ENCODE measurements at places on chromosomes 12 and 14.

DNA sequence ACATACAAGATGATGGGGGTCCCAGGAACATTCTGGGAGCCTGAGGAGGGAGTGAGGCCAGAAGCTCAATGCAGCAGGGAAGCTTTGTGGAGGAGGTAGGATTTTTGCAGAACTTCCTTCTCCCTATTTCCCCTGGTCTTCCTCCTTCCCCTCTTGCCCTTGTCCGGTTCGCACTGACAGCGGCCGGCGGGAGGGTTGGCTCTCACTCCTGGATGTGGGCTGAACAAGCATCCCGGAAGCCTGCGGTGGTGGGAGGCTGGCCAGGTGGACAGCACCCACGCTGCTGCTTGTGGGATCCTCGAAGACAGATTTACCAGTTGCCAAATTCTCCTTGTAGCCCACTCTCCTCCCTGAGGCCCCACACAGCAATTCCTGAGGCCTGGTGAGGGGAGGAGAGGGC, 112.2 kb downstream of the KCNA5 start:
- DNase-seq, result no peak

GRCh38 chr12:109131154-109132050, 15.0 kb downstream of the ACACB start:
- DNase-seq, result no peak

GRCh38 chr12:41228066-41228820, 40.1 kb downstream of the PDZRN4 start:
- no peak for DNase-seq

GRCh38 chr12:122021822-122022392, at the start of gene BCL7A:
TSS of gene BCL7A (plus strand) at chr12:122021884. CDS start at chr12:122022092, 208 bp downstream.
- DNase-seq, result peak; percentile 64

- DNase-seq, result no peak
Observed at GRCh38 chr12:95972832-95973456, 23.2 kb downstream of the HAL start.

- no peak for DNase-seq
Observed at GRCh38 chr14:63781686-63782085, 53.8 kb upstream of the SGPP1 start.

DNA sequence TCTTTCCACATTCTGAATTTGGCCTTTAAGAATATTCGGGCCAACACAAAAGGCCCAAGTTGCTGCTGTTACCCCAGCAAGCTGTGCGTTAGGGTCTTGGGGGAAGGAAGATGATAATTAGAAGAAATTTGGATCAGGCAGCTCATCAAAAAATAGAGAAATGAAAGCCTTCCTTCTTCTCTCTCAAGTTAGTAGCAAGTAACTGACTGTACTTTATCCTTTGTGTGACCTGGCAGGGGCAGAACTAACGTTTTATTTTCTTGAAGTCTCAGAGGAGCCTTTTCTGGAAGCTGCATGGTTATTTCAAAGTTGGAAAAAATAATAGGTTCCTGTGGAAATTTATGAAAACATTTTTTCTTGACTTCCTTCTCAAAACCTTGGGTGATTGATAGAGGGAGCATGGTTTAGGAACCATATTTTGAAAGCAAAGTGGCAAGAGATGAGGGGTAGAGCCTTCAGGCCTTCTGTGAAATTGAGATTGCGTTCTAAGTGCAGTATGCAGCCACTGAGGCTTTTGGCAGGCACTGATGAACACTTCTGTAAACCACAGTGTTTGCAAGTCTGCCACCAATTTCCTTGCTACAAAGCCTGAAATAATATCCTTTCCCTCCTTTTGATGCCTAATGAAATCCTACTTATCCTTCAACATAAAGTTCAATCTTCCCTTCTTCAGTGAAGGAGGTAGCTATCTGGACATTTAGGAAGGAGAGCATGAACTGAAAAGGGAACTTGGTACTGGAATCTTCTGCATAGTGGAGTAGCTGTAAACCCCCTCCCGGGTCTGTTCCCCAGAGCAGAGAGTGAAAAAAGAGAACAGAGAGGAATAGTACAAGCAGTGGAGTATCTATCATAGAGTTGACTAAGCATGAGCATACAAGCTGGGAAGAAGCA, 123.2 kb downstream of the FGD4 start:
- DNase-seq, result no peak

DNA sequence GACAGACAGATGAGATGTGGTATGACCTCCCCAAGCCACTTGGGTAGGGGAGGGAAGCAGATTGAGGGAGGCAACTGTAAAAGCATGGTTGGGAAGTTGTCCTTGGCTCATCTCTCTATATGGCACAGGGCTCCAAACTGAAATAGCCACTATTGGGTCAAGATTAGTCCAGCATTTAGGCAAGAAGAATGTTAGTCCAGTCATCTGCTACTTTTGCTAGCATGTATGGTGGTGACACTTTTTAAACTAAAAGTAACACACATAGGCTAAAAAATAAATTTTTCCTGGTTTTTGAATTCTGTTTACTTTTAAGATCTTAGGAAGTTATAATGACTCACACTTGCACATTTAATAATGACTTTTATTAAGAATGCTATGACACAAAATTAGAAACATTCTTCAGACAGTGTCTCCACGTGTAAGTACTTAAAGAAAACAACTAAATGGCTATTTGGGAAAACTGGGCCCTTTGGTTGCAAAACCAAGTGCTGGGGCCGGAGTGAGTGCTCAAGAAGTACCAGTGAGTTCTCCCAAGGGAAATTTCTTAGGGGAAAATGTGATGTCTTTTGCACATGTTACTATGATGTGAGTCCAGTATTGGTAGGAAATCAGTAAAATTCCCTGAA, 179.1 kb upstream of the HIF1A start:
- DNase-seq, result no peak

- peak; percentile 45 for DNase-seq
Observed at GRCh38 chr14:50083467-50084337, 32.7 kb downstream of the VCPKMT start.

GRCh38 chr14:100402631-100403030, 79.5 kb downstream of the SLC25A47 start:
- DNase-seq, result no peak

GRCh38 chr12:93591137-93591868, 18.8 kb downstream of the SOCS2 start:
- peak; percentile 93 for DNase-seq

GRCh38 chr14:33573301-33573880, 377.5 kb downstream of the EGLN3 start:
- peak; percentile 38 for DNase-seq

Data from ELR (cell line).